ENCODE measurements at places on chromosomes 13 and 19. TPM values are rescaled to one million over a fixed set of nuclear protein-coding genes. Genes with fewer than 3 reads are reported as not detected.
A peak's percentile ranks its signal among the peaks of the same experiment; 100 is the strongest.

GRCh38 chr19:28859811-28860210 is 353.1 kb downstream of the UQCRFS1 start:
- no peak for DNase-seq

- DNase-seq = no peak
Observed at GRCh38 chr13:41864658-41865057, 96.3 kb downstream of the VWA8 start.

GRCh38 chr19:12611361-12611699 is 610 bp downstream of the ZNF791 start:
- DNase-seq = peak; percentile 88

DNA sequence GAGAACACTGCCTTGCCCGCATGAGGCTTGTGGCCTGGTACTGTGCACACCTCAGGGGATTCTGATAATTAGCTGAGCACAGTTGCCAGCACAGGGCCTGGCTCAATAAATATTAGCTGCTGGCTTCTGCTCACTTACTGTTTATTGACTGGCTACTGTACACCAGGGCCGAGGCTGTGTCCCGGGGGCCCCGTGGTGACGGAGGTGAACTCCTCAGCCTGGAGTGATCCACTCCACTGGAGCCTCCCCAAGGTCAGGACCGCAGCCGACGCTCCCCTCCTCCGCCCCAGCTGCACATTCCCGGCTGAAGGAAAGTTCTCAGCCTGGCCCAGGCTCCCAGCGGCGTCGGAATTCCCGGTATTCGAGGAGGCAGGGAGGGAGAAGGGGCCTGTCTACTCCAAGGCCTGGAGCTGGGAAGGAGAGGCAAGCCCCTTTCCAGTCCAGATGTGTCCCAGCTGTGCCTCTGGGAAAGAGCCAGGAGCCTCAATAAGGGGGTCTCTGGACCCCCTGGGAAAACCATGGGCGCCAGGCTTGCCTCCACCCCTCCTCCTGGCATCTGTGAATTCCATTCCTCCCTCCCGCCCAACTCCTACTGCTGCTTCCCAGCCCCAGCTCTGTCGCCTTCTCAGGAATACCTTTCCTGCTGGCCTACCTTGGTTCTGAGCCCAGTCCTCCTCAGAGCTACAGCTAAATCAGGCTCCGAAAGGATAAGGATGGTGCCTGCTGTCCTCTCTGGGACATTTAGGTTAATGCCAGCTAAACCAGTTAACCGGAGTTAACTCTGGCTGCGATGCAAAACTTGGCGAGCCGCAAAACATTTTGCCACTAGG is 7.3 kb downstream of the RPS16 start:
- peak; percentile 90 for DNase-seq

DNA sequence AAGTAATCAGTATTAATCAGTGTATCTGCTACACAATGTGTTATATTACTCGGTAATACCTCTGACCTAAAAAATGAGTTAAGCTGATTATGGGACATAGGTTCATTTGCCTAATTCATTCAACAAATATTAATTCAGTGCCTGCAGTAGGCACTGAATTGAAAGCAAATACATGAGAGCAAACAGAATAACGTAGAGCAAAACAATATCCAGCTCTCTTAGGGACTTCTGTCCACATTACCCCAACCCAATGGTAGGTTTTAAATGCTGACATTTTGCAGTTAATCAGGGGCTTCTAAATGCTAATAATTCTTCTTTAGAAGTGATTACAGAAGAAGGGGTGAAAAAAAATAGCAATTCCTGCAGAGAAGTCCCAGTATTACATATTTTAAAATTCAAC is 4.9 kb downstream of the RCBTB2 start:
- no peak for DNase-seq

RUBCNL gene
- polyA plus RNA-seq = 3.3 TPM

KISS1R gene
- 0.98 TPM for polyA plus RNA-seq

CYP2S1 gene
- 0.62 TPM for polyA plus RNA-seq

PSG7 gene
- not detected for polyA plus RNA-seq

SIGLEC10 gene
- 1.7 TPM for polyA plus RNA-seq

FOXA3 gene
- polyA plus RNA-seq = 0.21 TPM

ZNF525 gene
- 17.7 TPM for polyA plus RNA-seq

SWSAP1 gene
- 4.1 TPM for polyA plus RNA-seq
